ENCODE measurements at places on chromosomes 7 and 10.

- no peak for DNase-seq
These were observed 116.1 kb downstream of the STRA8 start for GRCh38 chr7:135349746-135350145.

- no peak for DNase-seq
These were observed 466.2 kb downstream of the TYW1 start for GRCh38 chr7:67462781-67463191.

- DNase-seq = no peak
These were observed 135.1 kb downstream of the ZMIZ1 start for GRCh38 chr10:79203833-79204232.

GRCh38 chr7:120554960-120555571 lies 282.1 kb downstream of the KCND2 start:
- no peak for DNase-seq

GRCh38 chr7:24401628-24402593 lies 117.9 kb downstream of the NPY start:
- DNase-seq = no peak

DNA sequence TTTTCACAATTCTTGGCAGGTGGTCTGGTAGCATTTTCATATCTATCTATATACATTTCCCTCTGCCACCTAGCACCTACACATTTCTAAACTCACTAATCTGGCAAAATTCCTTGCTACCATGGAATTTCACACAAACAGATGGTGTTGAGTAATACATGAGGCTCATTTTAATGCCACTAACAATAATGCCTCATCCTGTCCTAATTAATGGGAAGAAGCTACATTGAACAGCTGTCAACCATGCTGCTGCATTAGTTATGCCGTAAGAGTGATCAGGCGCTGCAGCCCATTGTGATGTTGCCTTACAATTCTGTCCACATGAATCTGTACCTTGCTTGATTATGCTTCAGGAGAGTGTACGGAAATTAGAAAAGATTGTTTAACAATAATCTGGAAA lies 23.2 kb downstream of the COL1A2 start:
- DNase-seq = no peak

DNA sequence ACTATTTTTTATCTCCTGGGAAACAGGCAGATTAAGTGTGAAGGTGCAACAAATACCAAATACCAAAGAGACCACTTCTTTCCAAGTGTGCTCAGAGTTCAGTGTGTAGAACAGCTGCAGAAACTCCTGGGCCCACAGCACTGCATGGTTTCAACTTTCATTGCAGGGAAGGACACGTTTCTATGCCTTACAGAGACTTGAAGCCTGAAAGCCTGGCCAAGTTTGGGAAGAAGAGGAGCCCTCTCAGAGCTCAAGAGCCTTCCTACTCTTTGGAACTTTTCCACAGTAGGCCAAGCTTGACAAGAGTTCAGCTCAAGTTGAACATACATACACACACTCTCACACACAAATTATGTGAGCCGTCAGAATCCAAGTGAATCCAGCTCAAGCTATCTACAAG lies 2.5 kb downstream of the HOXA4 start:
- no peak for DNase-seq

DNA sequence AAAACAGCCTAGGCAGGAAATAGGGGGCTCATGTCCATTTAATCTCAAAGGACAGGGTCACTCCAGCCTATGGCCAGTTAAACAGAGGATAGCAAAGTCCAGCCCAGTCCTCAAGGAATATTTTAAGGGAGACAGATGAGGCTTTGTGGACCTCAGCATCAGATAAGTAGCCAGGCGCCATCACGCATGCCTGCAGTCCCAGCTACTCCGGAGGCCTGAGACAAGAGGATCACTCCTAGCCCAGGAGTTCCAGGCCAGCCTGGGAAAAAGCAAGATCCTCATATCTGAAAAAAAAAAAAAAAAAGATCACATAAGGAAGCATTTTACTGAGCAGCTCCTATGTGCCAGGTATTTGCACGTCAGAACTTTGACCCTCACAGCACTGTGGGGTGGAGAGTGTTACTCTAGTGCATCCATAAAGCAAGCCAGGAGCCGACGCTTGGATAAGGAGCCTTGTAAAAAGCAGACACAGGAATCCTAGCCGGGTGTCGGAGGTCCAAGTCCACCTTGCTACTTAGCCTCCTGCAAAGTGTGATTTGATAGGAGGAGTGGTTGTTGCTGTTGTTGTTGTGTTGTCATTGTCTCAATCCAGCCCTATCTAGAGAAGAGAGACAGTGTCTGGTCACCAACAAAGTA lies 61.8 kb upstream of the DOCK1 start:
- DNase-seq = no peak

DNA sequence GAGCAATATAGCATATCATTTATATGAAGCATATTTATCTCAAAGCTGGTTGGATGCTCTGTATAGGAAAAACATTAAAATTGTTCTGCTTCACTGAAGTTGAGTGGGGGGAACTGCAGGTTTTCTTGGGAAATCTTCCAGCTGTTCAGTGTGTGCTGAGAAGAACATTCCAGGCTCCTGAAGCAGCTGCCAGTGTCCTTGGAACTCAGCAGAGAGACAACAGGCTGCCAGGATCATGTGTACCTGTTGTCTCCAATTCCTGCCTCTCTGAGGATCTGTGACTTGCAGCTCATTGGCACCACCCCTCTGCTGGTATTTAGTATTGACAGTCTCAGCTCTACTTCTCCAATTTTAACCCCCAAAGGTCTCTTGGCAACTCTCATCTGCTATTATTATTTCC lies 42.3 kb upstream of the PRKG1 start:
- DNase-seq = no peak

- no peak for DNase-seq
These were observed 46.9 kb downstream of the KMT2E start for GRCh38 chr7:105060923-105061322.

DNA sequence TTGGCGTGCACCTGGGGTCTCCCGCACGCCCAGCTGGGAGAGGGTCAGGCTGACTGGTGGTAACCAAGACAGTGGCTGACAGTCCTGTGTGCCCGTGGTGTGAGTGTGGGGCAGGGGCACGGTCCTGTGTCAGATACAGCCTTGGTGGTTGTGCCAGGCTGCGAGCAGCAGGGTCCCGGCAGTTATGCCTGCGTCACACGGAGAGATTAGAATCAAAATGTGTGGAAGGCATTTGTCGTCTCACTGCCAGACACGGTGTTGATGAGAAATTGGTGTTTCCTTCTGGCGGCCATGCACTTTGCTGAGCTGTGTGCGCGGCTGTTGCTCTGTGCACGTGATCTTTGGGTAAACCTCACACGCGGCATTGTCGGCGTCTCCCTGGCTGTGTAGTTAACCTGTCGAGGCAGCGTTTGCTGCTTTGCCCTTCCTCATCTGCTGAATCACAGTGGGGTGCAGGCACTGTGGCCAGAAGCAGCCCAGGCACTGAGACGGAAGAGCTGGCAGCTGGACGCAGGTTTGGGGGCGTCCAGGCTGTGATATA lies 87.7 kb downstream of the NKX6-2 start:
- DNase-seq = no peak
